Right ventricle myocardium inferior (tissue), 1 donor: ENCODE measurements at places on chromosomes 6 and 20. TPM values are rescaled to one million over a fixed set of nuclear protein-coding genes. Genes with fewer than 3 reads are reported as not detected.

- DNase-seq: no peak
Measured at GRCh38 chr20:37610203-37610798, 82.6 kb upstream of the BLCAP start.

DNA sequence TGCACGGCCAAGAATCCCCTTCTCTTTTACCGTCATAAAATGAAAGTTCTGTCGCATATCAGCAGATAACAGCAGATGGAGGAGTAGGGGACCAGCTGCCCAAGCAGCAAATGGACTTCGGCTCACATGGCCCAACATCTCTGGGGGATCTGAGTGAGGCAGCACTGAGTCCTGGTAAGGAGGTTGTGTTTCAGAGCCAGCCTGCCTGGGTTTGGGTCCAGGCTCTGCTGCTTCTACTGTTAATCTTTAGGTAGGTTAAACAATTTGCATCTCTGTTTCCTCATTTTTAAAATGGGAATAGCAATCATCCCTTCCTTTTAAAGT is 193.6 kb downstream of the DOK5 start:
- no peak for DNase-seq

GRCh38 chr6:154360476-154360875 is 3.9 kb upstream of the IPCEF1 start:
- DNase-seq: no peak

- DNase-seq: no peak
Measured at GRCh38 chr6:114432400-114432799, 89.6 kb upstream of the HS3ST5 start.

- no peak for DNase-seq
Measured at GRCh38 chr6:3773678-3774298, 22.3 kb upstream of the PXDC1 start.

DNA sequence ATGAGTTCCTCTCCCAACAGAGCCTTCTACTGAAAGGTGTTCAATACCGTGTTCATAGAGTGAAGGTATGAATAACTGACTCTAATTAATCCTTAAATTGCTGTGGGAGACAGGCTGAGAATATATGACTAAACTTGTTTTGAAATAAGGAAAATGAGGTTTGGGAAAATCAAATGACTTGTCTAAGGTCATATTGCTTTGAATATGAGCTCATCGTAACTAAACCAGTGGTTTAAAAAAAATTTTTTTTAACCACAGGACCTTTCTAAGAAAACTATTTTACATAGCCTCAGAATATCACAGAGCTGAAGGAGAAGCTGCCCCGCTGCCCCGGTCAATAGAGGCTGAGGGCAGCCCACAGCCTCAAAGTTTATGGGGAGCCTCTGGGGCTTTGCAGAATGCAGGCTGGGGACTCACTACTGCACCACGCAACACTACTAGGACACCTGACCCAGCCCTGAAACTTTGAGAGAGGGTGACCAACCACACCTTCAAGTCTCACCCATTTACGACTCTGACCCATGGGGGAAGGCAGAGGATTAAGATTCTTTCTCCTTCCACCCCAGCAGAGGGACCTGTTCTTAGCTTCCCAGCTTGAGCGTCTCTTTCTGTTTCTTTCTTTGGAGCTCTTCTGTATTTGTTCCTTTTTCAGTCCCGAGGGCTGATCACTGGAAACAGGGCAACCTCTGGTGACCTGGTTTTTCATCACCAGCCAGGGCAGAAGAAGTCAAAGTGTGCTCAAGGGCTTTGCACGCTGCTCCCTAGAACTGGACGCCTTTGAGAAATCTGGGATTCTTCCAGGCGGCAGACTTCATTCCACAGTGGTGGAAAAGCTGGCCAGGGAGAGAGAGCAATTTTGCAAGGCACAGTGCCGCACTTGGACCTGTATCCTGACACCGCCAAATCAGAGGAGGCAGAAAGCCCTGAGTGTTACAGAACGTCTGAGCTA is 220.2 kb downstream of the ATXN1 start:
- no peak for DNase-seq

GRCh38 chr20:8427419-8428040 is 295.5 kb downstream of the PLCB1 start:
- no peak for DNase-seq

DNA sequence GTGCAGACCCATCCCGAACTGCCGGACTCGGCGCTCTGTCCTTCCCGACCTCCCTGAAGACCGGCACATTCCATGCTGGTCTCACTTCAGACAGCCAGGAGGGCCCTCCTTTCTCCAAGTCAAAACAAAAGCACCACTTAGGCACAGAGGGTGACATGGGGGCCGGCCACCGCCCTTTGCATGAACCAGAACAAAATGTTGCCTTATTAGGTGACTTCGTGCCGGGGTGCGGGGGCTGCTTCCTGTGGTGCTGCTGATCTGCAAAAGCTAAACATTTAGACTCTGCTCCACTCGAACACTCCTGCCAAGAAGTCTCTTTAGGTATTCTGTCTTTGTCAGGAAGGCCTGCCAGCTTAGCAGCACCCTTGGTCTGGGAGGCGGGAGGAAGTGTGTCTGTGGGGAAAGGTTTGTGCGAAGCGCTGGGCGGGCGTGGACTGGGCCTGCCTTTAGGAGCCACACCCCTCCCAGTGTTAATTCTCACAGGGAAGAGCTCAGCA is 133.8 kb downstream of the SMOC2 start:
- DNase-seq: peak; percentile 71

GRCh38 chr6:167446971-167447370 is 122.1 kb downstream of the TTLL2 start:
- DNase-seq: no peak

GRCh38 chr6:3323696-3324261 is 65.0 kb downstream of the PSMG4 start:
- DNase-seq: no peak

DNA sequence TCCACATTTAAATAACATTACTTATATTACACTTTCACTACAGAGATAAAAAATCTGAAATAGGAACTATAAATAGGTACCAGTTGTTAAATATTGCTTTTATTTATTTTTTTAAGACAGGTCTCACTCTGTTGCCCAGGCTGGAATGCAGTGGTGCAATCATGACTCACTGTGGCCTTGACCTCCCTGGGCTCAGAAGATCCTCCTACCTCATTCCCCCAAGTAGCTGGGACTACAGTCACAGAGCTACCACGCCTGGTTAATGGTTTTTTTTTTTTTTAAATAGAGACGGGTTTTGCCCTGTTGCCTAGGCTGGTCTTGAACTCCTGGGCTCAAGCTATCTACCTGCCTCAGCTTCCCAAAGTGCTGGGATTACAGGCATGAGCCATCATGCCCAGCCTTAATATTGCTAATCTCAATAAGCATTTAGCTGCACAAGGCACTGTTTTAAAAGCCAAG is 17.3 kb downstream of the EEF1E1 start:
- no peak for DNase-seq

GRCh38 chr20:3045042-3045815 is 623 bp upstream of the MRPS26 start:
- peak; percentile 88 for DNase-seq

- no peak for DNase-seq
Measured at GRCh38 chr6:128538763-128539162, 18.4 kb upstream of the PTPRK start.

GRCh38 chr6:155106456-155107115 is 111.5 kb downstream of the TIAM2 start:
- DNase-seq: no peak

GRCh38 chr6:74658391-74658790 is 547.5 kb downstream of the COL12A1 start:
- no peak for DNase-seq

- peak; percentile 46 for DNase-seq
Measured at GRCh38 chr20:63920226-63920625, 25.3 kb downstream of the DNAJC5 start.

DNA sequence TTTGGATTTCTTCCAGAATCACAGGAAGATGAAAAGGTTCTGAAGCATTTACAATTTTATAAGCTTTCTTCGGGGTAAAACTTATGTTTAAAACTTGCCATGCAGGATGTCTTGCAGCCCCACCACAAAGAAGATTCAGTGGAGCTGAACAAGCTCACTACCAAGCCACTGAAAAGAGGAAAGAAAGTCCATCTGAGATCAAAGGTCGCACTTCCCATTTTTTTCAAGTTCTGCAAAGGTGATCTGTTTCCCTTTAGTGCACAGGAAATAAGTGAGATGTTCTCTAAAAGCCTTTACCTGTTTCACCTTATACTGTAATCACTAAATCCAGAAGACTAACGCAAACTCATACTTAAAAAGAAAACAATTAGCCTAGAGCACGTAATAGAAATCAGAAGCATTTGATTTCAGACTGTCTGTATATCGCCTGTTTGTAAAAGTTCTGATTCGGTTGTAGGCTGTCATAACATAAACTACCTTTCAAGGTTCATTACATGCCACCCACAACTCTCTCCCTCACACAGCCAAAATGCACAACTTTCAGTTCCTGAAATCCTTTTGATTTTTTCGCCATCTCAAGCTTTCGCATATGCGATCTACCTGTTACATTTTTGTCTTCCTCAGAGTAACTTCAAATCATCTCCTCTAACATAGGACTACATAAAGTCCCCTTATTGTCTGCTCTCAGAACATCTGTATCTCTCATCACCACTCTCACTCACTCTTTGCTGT is 1.8 kb downstream of the ECHDC1 start:
- DNase-seq: no peak

DNA sequence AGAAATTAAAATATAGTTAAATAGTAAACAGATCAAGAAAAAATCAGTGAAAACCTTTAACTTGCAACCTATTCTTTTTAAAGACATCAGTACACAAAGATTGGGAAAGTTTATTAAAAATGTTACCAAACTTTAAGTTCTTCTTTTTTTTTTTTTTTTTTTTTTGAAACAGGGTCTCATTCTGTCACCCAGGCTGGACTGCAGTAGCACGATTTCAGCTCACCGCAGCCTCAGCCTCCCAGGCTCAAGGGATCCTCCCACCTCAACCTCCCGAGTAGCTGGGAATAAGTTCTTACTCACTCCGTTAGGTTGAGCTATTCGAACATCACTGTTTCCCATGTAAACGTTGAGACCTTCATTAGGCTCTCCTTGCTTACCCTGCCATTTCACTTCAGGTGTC is 5.6 kb downstream of the MAP3K5 start:
- no peak for DNase-seq

DNA sequence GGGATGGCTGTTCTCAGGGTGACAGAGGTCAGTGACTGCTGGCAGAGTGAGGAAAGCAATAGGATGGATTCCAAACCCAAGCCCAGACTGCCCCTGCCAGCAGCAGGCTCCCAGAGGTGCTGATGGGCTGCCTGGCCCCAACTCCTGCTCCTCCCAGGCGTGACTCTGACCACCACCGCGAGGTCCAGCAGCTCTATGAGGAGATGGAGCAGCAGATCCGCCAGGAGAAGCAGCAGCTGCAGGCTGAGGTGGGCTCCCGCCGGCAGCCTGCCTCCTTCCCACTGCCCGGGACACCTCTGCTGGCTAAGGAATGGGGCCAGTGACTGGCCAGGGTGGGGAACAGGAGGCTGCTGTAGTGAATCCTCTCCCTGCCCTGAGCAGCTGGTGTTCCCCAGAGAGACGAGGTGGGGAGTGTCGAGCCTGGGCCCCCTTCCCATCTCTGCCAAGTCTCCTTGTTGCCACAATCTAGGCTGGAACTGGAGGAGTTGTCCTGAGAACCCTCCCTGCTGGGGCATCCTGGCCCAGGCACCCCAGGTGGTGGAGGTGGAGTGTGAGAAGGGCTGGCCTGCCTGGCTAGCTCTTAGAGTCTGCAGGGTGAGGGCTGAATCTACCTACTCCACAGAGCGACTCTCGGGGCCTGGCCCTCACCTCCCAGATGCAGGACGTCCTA is 20.4 kb downstream of the RAB44 start:
- DNase-seq: no peak

DNA sequence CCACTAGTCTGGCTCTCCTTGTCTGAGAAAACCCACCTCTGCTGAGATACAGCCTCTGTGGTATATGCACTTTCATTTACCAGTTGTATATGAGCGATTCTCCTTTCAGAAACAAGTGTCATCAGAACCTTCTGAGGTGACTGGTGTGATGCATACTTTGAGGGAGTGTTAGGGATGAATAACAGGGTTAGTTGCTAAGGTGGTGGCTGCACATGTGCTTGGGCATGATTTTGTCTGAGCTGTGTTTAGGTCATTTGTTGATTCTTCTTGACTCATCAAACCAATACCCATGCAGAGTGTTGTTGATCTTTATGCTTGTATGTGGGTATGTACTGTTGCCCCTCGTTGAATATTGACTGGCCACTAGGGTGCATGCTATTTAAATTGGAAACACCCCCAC is 25.7 kb downstream of the DTD1 start:
- no peak for DNase-seq

DNA sequence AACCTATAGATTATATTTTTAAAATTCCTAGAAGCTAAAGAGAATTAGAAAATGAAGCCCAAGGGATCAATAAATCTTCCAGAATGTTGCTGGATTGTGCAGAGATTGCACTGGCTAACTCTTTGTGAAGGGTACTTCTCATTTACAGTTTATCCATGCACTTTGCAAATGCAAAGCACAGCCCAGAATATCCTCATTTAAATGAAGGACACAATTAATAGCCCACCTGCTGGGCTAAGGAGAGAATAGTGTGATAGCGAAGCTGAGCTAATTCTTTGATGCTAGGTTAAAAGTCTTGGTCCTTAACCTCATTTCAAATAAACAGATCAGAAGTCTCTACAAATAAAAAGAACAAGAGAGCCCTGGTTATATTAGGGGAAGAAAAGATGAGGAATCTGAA is 72.5 kb downstream of the SMPDL3A start:
- no peak for DNase-seq

DNA sequence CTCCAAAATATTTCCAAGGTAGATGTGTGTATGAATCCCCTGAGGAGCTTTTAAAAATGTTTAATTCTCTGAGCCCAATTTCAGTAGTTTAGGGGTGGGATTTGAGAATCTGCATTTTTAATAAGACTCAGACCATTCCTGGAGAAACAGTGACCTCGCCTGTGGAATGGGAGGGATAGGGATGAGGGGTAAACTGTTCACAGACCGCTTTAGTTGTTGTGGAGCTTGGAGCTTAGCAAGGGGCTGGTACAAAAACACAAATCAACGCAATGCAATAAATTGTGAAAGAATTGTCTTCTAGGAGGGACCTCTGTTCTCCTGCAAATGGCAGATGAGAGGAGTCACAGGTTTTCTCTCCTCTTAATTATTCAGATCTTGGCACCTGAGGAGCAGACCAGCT is 239.3 kb upstream of the SULF2 start:
- no peak for DNase-seq

GRCh38 chr6:13220266-13220665 is 108.1 kb downstream of the TBC1D7 start:
- no peak for DNase-seq

- DNase-seq: no peak
Measured at GRCh38 chr20:4131911-4132310, 116.6 kb upstream of the RNF24 start.

The RPL10A gene
- 606 TPM for total RNA-seq

The TPBG gene
- 2.8 TPM for total RNA-seq

The CCDC170 gene
- 0.38 TPM for total RNA-seq

The MARCKS gene
- 28.4 TPM for total RNA-seq

The TRDN gene
- total RNA-seq: 394 TPM

The GJA10 gene
- total RNA-seq: not detected

The GLYATL3 gene
- not detected for total RNA-seq

The RHAG gene
- 0.76 TPM for total RNA-seq

The SLC13A3 gene
- total RNA-seq: 0.30 TPM

The DACT2 gene
- total RNA-seq: 1.0 TPM

The COL20A1 gene
- not detected for total RNA-seq

The TPD52L1 gene
- 56.2 TPM for total RNA-seq

The LRRN4 gene
- total RNA-seq: 0.46 TPM
